Activated CD4-positive, alpha-beta memory T cell treated with anti-CD3 and anti-CD28 coated beads for 36 hours (primary cell): ENCODE measurements at places on chromosomes 7 and 10.

DNA sequence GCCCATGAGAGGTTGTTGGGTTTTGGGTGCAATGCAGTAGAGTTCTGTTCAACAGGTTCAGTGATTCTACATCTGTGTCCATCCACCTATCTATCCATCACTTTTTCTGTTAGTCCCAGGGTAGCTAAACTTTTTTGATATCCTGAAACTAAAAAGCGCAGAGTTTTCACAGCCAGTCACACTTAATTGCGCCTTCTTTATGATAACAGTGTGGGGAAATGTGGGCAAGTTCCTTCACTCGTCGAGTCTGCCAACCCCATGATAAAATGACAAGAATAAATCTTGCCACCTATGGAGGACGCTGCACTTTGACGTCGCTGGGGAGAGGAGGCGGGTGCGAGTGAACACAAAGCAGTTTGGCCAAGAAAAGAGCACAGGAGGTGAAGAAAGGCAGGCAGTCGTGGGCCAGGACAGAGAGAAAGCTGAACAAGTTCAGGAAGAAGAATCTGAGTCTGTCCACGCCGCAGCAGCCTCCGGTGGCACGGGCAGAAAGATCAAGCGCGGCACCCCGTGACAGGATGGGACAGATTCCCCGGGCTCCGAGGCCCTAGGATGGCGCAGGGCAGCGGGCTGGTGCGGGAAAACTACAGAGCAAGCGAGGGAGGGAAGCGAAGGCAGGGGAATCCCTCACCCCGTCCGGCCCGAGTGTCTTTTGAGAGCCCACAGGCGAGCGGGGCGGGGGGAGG is 9.2 kb downstream of the SP8 start:
- DNase-seq: no peak

DNA sequence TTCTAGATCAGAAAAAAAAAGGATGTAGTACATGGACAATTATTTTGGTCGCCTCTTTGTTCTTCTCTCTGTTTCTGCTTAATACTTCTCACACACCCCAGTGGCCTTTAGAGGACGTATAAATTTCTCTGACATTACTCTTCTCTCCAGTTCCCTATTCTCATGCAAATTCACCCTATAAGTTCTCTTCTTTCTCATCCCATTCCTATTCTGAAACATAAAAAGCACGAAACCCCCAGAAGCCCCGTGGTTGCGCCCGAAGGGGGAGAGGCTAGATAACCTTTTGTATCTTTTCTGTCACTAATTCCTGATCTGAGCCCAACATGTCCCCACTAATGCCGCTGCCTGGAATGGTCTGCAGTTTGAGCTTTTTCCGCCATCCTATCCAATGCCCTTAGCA is 136.9 kb downstream of the SKIDA1 start:
- no peak for DNase-seq

- no peak for DNase-seq
These were observed 97.7 kb upstream of the FAM204A start for GRCh38 chr10:118439824-118440223.

GRCh38 chr7:88329532-88330463 is 23.1 kb upstream of the STEAP4 start:
- DNase-seq: no peak

DNA sequence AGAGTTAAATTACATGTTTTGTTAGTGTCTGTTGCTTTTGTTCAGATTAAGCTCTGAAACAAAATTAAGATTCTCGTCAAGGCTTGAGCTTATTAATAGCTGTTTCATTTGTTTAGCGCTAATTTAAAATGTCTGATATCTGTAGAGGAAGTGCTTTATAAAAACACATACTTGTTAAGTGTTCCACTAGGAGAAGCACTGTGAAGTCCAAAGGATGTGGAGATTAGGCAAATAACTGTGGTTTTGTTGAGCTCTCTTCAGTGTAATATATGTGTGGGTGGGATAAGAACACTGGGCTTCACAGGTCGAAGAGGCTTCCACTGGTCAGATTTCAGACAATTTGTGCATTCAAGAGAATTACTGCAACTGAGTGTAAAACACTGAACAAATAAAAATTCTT is 242.0 kb downstream of the AUTS2 start:
- DNase-seq: no peak

- no peak for DNase-seq
These were observed 562.2 kb upstream of the FOXK1 start for GRCh38 chr7:4119848-4120247.

GRCh38 chr7:120992965-120993494 is 4.5 kb downstream of the CPED1 start:
- DNase-seq: no peak
